ENCODE measurements at places on chromosomes 3 and 15.

DNA sequence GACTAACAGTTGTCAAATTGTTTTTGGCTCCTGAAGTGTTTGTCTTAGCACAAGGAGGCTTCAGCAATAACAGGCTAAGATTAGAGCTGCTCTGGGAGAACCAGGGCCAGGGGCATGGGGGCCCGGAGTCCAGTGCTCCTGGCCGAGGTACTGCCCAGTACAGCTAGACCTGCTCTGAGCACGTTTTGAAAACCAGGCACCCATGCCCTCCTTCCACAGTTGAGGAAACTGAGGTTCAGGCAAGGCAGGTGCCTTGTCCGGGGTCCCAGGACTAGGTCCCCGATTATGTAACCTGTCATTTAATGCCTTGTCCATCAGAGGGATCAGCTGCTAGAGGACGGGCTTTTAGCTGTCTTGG, 19.2 kb downstream of the KBTBD13 start:
- DNase-seq = no peak

- DNase-seq = no peak
Measured at GRCh38 chr15:100890051-100890720, 10.6 kb downstream of the ALDH1A3 start.

DNA sequence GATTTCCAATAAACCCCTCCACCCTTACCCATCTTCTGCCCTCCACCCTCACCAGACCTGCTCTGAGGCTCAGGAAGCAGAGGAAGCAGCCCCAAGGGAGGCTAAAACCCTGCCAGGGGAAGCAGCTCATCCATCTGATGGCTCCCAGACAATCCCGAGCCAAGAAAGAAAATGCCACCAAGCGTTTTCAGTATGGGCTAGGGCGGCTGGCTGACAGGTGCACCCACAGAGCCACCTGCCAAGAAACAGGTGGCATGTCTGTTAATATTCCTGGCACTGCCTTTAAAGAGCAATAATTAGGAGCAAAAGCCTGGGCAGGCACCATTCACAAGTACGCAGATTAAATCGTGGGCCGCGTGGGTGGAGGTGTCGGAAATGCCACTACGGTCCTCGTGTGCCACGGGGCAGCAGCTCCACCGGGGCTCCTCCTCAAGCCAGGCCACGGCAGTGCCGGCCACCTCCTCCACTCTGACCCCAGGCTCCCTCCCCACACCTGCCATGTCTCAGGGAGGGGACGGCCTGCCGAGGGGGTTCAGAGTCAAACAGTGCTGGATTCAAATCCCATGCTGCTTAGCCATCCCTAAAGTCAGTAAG, 23.9 kb upstream of the GRIP2 start:
- no peak for DNase-seq

DNA sequence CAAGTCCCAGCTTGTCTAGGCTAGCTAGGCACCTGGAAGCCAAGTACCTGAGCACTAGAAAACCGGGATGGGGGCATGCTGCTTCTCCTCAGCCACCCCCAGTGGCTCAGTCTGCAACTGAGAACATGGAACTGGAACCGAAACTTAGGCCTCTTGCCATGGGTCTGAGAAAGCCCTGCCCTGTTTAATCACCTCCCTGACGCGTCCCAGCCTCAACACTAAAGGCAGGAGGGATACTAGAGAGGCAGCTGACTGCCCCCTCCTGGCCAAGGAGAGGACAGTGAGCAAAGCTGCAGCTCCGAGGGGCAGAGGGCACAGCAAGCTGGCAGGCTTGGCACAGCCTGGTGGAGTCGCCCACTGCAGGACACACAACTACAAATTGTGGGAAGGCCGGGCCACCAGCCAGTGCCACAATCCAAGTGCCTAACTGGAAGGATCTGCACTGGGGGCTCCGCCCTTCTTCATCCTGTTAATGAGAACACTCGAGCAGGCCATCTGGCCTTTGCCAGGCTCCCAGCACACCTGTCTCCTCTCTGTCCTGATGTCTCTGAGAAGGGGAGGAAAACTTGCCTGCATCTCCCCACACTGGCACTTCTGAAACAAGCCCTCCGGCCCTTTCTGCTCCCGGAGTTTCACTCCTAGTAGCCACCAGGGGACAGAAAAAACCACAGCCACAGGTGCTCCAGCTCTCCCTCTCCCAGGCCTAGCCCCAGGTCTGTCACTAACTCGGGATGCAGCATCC, 53.7 kb downstream of the BDH1 start:
- DNase-seq = peak; percentile 76

DNA sequence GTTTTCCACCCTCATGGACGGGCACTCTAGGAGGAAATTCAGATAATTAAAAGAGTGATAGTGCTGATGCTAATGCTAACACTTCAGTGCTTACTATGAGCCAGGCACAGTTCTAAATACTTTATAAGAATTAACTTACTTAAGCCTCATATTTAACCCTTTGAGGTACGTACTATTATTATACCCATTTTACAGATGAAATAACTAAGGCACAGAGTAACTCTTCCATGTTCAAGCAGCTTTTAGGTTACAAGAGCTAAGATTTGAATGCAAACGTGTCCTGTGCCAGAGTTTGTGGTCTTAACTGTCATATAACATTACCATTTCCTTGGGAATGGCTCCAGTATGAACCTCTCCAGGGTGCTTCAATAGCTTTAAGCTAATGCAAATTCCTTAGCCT, 114.7 kb upstream of the PRR23C start:
- no peak for DNase-seq

DNA sequence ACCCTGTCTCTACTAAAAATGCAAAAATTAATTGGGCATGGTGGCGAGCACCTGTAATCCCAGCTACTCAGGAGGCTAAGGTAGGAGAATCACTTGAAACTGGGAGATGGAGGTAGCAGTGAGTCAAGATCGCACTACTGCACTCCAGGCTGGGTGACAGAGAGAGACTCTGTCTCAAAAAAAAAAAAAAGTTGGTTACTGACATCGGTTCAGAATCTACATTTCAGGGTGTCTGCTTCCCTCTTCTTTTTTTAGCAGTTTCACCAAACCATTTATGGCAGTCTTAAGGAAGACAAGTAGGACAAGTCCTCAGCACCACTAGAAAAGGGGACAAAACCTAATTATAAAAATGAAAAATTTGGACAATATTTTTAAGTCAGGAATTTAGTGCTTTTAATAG, 3.3 kb upstream of the USP4 start:
- DNase-seq = no peak

GRCh38 chr15:99703603-99704443, 29.4 kb downstream of the LYSMD4 start:
- DNase-seq = peak; percentile 69

DNA sequence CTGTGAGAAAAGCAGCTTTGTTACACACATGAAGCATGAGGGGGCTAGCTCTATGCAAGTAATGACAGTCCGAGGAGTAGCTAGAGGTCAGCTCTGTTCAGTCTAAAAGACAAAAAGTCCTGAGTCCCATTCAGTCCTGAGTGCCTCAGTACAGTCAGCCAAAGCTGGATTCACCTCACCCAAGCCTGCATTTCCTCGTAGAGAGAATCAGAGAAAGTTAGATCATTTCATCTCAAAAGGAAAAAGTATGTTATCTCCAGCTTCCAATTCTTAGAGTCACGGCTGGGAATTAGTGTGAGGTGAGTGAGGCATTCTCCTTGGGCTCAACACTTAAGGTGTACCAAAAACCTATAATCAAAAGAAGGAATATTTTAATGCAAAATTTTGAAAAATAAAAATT, 5.9 kb upstream of the ACP3 start:
- no peak for DNase-seq

DNA sequence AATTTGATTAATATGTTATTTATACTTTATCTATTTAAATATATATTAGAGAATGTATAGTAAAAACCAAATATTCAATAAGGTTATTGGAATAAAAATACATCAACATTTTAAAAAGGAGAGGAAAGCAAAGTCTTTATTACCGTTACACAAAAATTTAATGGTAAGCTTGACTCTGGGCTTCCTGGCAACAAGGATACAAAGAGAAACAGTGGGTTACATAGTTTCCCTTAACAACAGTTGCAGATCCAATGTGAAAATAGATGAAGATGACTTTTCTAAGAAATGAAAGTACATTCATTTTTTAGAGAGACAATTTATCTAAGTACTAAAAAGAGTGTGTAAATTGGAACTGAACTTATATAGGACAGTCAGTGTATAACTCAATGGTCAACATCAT, 6.0 kb upstream of the PHLDB2 start:
- no peak for DNase-seq

GRCh38 chr15:87293031-87293430, 963.5 kb downstream of the NTRK3 start:
- DNase-seq = peak; percentile 31

GRCh38 chr15:84790676-84791075, 26.5 kb upstream of the ALPK3 start:
- no peak for DNase-seq

DNA sequence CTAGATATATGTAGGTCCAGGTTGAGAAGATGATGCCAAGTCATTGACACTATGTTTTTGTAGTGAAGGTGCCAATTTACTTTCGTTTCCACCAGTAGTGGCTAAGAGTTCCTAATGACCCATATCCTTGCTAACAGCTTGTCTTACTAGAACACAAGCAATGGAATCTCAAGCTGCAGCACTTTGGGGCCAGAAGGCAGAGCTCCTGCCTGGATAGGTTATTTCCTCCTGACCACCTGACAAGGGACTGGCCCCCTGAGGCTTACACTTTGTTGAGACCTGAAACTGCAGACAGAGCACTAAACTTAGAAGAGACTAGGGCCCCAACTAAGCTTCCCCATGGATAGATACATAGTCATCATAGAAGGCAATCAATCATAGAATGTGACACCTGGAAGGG, 11.7 kb downstream of the ONECUT1 start:
- DNase-seq = no peak

All from T47D (cell line).